Stimulated activated CD4-positive, alpha-beta T cell treated with anti-CD3 and anti-CD28 coated beads, Interleukin-4, amount 100 ng/mL, for 24 hours (primary cell): ENCODE measurements at places on chromosomes 3 and 15.
A peak's percentile ranks its signal among the peaks of the same experiment; 100 is the strongest.

DNA sequence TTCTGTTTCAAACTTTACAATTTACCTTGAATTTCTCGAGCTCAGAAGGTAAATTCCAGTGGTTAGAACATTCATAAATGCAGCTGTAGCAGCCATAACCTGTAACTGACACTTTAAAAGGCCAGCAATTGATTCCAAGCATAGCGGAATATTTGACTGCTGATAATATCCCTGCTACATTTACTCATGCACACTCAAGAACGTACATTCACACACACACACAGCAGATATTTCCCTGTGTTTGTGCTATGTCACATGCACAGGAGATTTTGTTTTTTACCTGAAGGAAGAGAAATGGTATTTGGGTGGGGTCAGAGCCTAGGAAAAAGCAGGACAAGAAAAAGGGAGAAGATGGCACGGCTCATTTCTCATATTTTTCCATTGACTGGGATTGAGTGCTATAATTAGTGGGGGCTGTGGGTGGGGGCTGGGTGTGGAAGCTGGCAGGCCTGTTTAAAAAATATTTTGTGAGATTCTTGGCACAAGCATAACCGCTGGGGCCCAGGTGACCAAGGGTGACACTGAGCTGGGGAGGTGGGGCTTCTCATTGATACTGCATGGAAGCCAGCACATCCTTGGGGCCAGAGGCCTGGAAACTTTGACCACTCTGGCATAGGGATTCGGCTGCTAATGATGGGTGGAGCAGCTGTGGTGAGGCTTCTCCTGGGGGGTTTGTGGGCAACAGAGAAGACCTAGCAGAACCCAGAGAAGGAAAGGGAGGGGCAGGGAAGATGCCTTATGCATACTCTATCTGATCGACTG is 88.9 kb upstream of the TPRG1 start:
- no peak for DNase-seq

DNA sequence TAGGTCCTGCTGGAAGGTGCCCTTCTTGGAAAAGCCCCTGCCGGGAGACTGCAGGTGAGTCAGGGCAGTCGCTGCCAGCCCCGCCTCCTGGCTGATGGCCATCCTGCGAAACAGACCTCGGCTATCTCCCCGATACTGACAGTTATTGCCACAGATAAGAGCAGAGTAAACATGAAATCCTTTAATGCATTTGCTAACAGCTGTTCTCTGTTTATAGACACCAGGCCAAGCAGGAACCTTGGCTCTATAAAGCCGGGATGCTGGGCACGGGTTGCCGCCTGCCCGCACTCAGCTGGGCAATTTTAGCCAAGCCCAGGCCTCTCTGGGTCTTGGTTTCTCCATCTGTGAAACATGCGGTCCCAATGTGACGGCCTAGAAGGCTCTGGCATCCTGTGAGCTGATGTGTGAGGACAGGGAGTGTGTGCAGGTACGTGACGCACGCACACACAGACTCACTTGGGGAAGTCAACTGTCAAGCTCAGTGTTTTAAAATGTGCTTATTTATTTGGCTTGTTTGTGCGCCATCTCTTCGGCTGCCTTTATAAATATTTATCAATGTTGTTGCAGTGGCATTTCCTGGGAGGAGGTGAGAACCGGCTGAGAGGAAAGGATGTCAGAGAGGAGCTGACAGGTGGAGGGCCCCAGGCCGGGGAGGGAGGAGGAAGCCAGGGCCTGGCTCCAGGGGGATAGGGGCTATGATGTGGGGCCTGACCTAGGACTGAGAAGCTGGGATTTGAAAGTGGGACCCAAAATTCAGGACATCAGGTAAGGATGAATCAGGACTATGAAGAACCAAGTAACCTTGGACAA is 50.8 kb upstream of the PRR23E start:
- DNase-seq: no peak

- DNase-seq: no peak
Measured at GRCh38 chr3:128567705-128568356, 74.8 kb upstream of the GATA2 start.

- peak; percentile 54 for DNase-seq
Measured at GRCh38 chr15:58472821-58473581, 41.2 kb downstream of the LIPC start.

- DNase-seq: no peak
Measured at GRCh38 chr3:36409862-36410261, 29.6 kb downstream of the STAC start.

GRCh38 chr3:95721938-95722337 is 1092.5 kb upstream of the EPHA6 start:
- DNase-seq: no peak

DNA sequence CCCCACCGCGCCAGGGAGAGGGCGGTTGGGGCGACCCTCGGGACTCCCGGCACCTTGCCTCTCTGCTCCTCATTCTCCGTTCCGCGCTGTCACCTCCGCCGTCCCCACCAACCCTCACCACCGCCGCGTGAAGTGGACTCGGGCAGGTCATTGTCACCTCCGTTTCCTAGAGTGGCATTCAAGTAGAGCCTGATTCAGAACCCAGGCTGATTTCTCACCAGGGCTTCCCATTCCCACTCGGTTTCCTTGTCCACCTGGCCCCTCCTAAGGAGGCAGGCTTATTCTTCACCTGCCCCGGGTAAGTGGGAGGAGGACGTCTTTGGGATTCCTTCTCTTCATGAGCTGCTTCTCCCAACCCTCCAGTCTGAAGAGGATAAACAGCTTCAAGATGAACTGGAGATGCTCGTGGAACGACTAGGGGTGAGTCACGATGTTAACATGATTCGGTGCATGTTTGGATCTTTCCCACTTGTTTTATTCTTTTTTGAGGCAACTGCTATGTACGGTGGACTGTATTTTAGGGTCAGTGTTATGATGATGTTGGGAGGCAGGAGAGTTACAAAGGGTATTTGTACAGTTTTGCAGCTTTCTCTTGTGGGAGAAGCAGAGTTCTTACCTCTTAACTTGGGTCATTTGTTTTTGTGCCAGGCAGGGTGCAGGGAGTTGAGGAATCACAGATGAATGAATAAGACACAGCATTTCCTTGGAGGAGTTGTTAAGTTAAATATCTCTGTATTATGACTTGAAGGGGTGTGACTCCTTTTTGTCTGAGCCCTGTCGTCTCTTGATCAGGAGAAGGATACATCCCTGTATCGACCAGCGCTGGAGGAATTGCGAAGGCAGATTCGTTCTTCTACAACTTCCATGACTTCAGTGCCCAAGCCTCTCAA is 692 bp downstream of the PSMD2 start:
- DNase-seq: no peak
